Fibroblast of the conjunctiva (primary cell): ENCODE measurements at places on chromosomes 6 and 20.

DNA sequence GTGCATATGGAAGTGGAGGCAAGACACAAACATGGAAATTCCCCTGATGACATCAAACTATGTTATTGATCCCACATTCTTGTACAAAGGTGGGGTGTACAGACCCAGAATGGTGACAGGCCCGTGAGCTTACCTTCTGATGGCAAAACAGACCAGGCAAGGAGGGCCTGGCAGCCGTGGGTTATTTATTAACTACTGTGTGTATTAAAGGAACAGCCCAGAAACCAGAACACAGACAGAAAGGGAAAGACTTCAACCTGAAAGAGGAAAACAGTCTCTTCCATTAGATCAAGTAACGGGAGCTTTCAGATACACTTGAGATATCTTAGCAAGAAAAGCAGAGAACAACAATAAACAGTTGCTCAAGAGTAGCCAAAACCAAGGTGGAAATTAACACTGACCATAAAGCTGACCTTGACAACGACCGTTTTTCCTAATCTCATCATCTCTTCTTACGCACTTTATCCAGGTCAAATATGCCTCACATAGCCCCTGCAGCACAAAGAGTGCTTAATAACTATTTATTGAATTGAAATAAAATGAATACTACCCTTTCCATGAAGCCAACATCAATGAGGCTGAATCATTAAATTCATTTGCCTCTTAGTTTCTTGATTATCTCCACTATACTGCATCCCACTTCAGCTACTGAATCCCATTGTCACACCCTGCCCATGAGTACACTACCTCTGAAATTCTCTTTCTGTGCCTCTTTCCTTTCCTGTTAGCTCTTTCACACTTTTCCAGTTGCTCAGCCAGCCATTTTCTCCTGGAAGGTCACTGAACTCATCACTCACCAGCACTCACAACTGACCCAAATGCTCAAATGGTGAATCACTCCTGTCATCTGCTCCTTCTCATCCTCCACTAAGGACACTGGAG is 67.4 kb downstream of the MOXD1 start:
- DNase-seq: peak; percentile 65

DNA sequence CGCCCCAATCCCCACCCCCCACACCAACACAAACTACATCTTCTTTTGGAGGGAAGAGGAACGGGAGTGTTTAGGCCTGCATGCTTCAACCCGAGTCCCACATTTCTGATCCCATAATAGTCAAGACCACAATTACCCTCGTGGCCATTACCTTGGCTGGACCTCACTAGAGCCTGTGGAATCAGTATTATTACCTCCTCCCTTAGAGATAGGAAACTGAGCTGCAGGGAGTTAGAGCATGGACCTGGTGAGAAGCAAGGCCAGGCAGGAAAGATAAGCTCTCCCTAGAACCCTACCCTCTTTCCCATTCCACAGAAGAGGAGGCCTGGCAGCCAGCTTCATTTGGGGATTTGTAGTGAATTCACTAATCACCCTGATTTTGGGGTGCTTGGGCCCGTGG is 74.1 kb downstream of the NCR2 start:
- DNase-seq: no peak

GRCh38 chr20:20505554-20505953 is 137.7 kb downstream of the INSM1 start:
- no peak for DNase-seq

GRCh38 chr6:30722280-30723112 is 2.3 kb downstream of the TUBB start:
- no peak for DNase-seq

DNA sequence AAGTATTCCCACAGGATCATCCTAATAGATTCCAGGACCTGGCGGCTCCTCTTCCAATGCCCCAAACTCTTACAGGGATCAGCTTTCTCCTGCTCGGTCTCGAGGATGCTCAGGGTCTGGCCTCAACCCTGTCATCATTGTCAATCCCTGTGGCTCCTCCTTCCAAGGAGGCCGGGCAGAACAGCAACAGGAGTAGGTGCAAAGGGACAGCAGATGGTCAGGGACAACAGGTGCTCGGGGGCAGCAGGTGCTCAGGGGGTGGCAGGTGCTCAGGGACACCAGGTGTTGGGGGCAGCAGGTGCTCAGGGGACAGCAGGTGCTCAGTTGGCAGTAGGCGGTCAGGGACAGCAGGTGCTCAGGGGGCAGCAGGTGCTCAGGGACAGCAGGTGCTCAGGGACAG is 84.8 kb downstream of the TTLL2 start:
- no peak for DNase-seq

GRCh38 chr6:135286962-135287538 is 105.9 kb downstream of the MYB start:
- DNase-seq: no peak

GRCh38 chr6:130674604-130675003 is 152.6 kb upstream of the SMLR1 start:
- DNase-seq: no peak

DNA sequence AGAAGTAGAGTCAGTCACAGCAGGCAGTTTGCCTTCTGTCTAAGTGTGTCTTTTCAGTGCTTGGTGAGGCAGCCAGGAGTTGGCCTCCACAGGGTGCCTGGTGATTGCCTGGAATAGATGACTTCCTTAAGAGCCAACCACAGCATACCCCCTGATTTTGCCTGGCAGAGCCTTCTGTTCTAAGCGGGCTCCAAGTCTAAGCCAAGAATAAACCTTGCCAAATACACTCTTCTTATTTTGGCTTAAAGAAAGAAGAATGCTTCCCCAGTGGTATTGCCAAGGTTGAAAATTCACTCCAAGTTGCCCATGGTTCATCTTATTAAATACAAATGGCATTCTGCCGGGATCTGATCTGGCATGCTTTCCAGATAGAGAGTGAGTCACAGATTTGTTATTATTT is 1424.8 kb upstream of the EYS start:
- peak; percentile 21 for DNase-seq

- no peak for DNase-seq
Measured at GRCh38 chr6:20148433-20148832, 63.8 kb downstream of the MBOAT1 start.

- DNase-seq: no peak
Measured at GRCh38 chr20:59405226-59406200, 105.1 kb downstream of the EDN3 start.

- no peak for DNase-seq
Measured at GRCh38 chr20:43915211-43916072, 790 bp downstream of the TOX2 start.

DNA sequence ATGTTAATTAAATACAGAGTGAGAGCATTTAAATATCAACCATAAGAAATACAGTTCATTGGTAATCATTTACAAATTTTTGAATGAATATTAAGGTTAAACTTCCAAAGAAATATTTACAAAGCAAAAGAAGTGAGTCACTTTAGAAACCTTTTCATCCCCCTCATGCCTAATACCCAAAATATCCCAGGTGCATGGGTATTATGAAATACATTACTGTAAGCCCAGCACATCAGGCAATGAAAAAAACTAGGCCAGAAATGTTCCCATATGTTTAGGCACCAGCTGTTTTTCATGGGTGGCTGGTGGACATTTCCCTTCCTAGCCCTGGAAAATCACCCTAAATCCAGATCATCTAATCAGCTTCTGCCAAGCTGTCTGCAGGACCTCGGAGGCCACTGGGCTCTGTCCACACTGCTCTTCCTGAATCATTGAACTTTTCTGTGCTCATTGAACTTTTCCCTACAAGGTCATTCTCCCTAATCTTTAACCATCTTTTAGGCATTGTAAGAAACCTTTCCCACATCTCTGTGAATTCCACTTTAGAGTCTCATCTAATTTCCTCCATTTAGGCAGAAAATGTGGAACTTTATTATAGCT is 145.3 kb upstream of the STXBP5 start:
- DNase-seq: no peak

- DNase-seq: no peak
Measured at GRCh38 chr6:87881342-87881895, 166.2 kb upstream of the SPACA1 start.

DNA sequence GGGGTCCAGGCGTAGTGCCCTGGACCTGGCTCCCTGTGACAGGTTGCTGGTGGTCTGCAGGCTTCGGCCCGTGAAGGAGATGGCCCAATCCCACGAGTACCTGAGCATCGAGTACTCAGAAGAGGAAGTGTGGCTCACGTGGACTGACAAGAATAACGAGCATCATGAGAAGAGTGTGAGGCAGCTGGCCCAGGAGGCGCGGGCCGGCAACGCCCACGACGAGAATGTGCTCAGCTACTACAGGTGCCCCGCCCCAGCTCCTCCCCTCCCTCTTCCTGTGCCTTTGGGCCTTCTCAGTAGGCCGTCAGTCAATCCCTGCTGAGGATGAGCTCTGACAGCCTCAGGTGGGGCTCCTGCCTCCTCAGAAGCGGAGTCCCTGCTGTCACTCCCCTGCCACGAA is 42.6 kb downstream of the UQCC2 start:
- DNase-seq: no peak

DNA sequence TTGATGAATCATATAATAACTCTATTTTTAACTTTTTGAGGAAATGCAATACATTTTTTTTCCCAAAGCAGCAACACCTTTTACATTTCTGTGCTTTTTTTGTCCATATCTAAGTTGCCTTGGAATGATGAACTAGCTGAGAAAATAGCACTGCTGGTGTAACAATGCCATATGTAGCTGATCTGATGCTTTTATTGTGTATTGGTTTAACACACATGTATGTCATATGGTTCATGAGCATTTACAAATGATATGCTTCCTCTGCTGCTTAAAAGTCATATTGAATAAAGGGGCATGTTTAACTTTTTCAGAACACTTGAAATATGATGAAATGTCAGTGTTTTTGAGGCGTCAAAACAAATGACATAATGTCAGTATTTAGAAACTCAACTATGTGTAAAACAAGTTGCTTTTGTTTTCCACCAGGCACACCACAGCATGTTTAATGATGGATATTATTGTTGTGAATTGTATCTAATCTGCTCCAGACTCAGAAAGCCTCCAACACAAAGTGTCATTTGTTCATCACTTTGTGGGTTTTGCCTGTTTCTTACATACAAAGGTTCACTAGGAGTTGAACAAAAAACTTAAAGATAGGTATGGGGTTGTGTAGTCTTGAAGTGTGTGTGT is 775.8 kb upstream of the FLRT3 start:
- DNase-seq: no peak

- no peak for DNase-seq
Measured at GRCh38 chr6:52666523-52666922, 4.4 kb upstream of the TMEM14A start.

GRCh38 chr20:21167261-21167660 is 41.4 kb downstream of the KIZ start:
- no peak for DNase-seq

DNA sequence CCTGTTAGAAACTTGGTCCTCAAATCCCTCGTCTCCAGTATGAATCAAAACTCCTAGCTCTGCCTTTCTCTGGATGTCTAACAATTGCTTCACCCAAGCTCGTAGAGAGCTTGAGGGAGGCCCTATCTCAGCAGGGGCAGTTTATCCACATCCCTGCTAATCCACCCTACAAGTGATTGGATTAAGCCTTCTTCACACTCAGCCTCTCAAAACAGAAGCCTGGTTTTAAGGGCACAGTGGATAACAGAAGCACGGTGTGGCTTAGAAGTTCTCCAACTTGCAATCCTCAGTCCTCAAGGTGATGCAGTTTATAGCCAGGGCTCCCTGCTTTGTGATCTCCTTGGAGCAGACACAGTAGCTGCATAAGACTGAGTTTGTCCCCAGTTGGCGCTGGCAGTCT is 383.9 kb downstream of the KIF16B start:
- no peak for DNase-seq

- DNase-seq: no peak
Measured at GRCh38 chr6:111520524-111520923, 37.5 kb upstream of the REV3L start.

GRCh38 chr6:42783177-42783875 is 1.5 kb downstream of the BICRAL start:
- peak; percentile 63 for DNase-seq

DNA sequence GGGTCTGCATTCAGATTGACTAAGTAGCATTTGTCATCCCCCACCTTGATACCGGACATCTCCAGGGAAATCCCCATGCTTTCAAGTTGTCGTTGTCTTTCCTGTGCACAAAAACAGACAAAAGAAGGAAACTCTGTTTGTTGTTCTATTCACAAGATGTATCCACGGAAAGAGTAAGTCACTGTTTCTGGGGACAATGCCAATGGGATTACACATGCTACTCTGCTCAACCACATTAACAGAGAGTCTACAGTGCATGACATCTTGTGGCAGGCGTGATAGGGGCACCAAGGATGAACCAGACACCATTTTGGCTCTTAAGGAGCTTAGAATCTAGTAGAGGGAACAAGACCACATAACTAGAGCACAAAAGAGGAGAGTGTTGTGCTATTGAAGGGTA is 124.4 kb upstream of the NUP153 start:
- DNase-seq: peak; percentile 27

DNA sequence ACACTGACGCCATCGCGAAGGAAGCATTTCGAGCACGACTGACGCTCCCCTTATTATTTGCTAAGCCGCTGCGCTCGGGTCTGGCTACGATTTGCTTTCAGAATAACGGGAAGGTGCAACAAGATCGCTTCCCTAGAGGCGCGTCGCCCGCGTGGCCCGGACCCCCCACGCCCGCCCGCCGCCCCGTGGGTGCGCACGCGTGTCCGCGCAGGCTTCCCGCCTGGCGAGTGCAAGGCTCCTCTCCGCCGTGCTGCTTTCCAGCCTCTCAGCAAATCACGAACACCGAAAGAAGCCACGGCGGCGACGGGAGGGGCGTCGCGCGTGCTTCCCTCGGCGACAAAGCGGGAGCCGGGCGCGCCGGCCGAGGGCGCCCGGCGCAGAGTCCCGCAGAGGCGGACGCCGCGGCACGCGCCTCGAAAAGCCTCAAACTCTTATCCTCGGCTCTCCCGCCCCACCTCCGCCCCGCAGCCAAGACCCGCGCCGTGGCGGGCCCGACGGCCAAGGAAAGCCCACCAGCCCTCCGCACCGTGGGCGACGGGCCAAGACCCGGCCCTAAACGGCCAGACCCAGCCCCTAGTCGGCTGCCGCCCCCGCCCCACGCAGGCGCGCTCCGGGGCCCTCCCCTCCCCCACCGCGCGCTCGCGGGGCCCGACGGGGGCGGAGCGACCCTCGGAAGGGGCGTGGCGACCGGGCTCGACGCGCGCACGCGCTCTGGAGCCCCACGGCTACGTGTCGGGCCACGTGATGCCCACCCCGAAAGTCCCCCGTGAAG is 987 bp upstream of the QKI start:
- peak; percentile 85 for DNase-seq

DNA sequence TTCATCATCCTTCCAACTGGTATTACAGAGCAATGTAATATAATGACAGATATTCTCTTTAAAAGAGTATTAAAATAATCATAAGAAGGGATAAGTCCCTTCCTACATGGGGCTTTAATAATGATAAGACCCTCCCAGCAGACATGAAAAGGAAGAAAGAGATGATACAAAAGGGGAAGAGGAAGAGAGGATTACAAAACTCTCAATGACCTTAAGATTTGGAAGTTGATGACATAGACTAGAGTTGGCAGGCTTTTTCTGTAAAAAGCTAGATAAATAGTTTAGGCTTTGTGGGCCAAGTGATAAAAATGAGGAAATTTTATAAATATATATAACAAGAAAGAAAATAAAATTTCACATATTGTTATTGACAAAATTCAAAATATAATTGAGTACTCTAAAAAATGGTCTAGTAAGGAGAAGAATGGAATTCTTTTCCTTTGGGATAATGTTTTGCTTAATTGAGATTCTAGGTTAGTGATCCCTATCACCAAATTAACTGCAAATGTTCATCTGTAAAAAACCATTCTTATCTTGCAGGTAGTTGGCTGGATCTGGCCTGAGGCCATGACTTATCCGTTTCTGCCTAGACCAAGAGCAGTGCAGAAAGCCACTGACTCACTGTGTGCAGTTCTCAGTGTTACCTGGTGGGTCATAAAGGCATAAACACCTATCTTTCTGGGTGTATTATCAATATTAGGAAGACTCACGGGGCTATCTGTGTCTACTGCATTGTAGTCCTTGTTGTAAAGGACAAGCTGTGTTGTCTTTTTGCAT is 11.0 kb downstream of the RIPOR2 start:
- no peak for DNase-seq
